Lung microvascular endothelial cell (primary cell): ENCODE measurements at places on chromosomes 6 and 20. TPM values are rescaled to one million over a fixed set of nuclear protein-coding genes. Genes with fewer than 3 reads are reported as not detected.
A peak's percentile ranks its signal among the peaks of the same experiment; 100 is the strongest.

DNA sequence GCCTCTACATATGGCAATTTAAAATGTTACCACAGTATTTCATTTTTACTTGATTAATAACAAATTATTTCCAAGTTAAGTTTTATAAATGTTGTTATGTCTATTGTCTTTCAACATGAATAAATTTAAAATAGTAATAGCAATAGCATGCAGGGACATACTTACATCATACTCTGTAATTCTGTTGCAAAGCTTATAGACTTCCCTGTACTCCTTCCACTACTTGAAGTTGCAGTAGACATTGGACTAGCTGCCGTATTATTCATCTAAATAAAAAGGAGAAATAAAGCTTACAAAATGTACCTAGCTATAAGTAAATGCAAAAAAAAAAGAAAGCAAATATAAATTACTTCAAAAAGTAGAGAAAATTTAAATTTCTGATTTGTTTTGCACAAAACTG is 12.7 kb downstream of the SUPT3H start:
- DNase-seq: no peak

GRCh38 chr20:2084703-2085102 is 16.9 kb upstream of the STK35 start:
- DNase-seq: no peak

Gene TP53TG5
- total RNA-seq: not detected in 2 replicates

DNA sequence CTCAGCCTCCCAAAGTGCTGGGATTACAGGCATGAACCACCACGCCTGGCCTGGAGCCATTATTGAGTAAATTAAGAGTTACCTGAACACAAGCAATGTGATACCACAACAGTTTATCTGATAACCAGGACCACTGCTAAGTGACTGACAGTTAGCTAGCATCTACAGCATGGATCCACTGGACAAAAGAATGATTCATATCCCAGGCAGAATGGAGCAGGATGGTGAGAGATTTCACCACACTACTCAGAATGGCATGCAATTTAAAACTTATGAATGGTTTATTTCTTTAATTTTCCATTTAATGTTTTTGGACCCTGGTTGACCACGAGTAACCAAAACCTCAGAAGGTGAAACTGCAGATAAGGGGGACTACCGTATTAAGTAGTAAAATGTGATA is 48.6 kb downstream of the RALGAPA2 start:
- no peak for DNase-seq

Gene WFDC2
- total RNA-seq: not detected in 2 replicates

GRCh38 chr20:52972190-52972937 is at the start of gene TSHZ2:
TSS of gene TSHZ2 (plus strand) at chr20:52972358. CDS start at chr20:52973294, 936 bp downstream.
- DNase-seq: no peak

DNA sequence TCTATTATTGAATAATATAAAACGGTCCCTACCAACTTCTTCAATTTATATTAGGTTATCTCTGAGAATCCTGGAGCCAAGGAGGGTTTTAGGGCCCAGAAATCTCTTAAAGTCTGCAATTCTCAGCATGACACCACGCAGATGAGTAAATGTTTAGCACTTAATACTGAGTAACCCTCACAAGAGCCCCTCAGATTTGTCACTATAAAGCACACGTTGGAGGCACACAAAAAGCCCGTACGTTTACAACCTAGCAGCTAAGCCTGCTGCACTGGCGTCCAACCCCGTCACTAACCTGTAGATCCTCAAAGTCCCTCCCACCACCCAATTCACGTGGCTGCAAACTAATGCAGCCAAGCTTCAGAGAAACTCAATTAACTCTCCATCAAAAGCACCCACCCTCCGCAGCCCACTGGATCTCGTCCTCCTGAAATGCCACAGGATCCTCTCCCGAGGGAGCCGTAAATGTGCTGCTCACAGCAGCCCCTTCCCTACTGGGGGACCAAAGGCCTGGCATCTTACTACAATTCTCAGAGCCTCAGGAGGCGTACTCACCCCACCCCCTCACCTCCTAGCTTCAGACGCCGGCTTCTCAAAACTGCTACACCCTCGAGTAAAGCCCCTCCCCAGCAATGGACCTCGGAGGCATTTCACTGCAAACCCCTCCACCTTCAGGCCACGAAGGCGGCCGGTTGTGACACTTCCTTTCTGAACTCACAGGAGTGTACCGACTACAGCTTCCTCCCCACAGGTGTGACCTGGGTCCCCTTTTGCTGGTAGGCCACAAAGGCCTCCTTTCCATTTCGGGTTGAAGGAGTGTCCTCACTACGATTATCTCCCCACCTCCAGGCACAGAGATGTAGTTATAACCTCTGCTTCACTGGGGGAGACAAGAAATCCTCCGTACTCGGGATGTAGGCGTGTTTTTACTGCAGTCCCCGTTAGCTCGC is 909 bp downstream of the CPNE1 start:
- peak; percentile 56 for DNase-seq

DNA sequence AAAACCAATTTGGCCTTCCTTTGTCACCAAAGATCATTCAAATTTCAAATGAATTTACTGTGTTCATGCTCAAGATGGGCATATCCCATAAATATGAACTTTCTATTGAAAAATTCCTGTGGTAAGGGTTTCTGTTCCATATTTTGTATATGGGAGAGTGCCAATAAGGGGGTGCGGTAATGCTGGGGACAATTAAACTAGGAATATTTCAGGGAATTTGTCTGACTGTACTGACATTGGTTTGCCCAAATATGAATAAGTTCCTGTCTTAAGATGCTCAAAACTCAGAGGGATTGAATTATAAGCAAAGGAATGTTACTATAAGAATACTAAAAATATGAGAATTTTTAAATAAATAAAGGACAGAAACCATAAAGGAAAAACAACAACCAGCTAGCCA is 553.0 kb upstream of the MARCKS start:
- DNase-seq: no peak

- DNase-seq: no peak
These were observed 62.0 kb downstream of the CARMIL1 start for GRCh38 chr6:25341203-25341552.

DNA sequence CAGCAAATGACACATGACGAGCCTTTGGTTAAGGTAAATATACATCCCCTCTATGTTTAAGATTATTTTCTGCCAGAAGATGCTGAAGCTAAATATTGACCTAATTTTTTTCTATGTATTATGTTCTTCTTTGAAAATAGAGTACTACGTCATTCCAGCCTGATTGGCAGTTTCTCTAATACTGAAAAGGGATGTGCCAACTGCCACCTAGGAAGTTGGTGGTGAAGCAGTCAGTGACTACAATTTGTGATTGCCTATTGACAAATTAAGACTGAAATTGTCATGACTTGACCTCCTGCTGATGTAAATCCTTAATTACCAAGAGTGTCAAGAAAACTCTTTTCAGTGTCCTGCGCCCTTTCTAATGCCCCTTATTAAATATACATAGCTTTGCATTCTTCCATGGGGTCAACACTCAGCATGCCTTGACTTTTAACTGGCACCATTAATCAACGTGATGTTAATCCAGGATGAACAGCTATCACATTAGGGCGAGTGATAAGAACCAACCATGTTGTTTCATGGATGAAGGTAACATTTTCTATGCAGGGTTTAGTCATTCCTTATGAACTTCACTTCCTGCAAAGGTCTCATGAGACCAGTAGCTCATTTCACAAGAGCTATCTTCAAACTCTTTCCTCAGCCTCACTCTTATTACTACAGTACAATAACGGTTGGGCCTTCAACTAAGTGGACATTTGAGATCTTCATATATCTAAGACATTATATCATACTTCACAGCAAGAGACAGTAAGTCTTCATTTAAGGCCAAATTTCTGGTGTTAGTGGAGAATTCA is 22.5 kb upstream of the SGK1 start:
- DNase-seq: no peak

- DNase-seq: no peak
These were observed 34.1 kb upstream of the RIN2 start for GRCh38 chr20:19723813-19724430.

- DNase-seq: peak; percentile 52
These were observed at the start of gene MC3R for GRCh38 chr20:56247954-56248782. TSS of gene MC3R (plus strand) at chr20:56248732. CDS start at chr20:56248844, 112 bp downstream.

Gene ZBTB46
- total RNA-seq: 37.7 and 46.4 TPM in 2 replicates

- DNase-seq: no peak
These were observed 11.4 kb upstream of the SOX12 start for GRCh38 chr20:313948-314347.

Gene HAO1
- not detected in 2 replicates for total RNA-seq
